ENCODE measurements at places on chromosomes 1 and 21.
A peak's percentile ranks its signal among the peaks of the same experiment; 100 is the strongest.

- no peak for DNase-seq
Measured at GRCh38 chr1:185291159-185291558, 25.9 kb downstream of the IVNS1ABP start.

DNA sequence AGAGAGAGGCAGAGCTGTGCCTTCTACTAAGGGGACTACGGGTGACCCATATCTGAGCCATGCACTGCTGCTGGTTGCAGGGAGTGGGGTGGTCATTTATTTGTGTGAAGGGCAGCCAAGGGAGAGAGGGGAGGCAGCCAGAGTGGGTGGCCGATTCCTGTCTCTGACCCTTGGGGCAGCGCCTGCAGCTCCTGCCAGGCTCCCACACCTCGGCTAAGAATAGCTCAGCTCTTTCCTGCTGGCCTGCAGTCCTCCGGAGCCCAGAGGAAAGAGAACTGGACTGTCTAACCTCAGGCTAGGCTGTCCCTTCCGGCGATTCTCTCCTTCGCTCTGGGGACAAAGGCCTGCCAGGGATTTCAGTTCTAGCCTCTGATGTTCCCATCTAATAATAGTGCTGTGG is 11.6 kb upstream of the CD34 start:
- no peak for DNase-seq

GRCh38 chr1:89652373-89652772 is 19.5 kb downstream of the LRRC8C start:
- no peak for DNase-seq

GRCh38 chr1:205591522-205592351 is 40.1 kb downstream of the ELK4 start:
- peak; percentile 85 for DNase-seq

GRCh38 chr1:115031595-115031994 is 2.0 kb downstream of the TSHB start:
- no peak for DNase-seq

GRCh38 chr1:230398856-230399255 is 27.3 kb downstream of the PGBD5 start:
- DNase-seq, result no peak

- no peak for DNase-seq
Measured at GRCh38 chr1:229339520-229339919, 3.3 kb downstream of the CCSAP start.

DNA sequence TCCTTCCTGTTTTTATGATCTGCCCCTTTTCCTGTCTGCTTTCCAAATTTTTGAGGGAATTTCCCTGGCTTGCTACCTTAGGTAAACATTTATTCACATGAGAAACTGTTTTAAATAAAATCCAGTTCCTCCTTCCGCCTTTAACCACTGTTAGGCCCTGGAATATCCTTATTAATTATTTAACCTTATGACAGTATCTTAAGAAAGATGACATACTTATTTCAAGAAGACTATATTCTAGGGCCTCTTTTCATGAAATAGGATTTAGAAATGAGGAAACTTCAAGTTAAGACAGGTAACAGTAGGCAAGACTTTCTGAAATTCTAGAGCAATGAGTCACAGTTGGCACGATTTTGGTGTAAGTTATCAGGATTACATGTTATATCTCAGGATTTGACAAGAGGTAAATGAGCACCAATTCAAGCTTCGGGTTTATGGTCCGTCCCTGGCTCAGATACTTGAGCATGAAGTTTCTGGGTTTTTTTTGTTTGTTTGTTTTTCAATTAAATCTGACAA is 2.0 kb upstream of the TNFSF18 start:
- DNase-seq, result no peak

DNA sequence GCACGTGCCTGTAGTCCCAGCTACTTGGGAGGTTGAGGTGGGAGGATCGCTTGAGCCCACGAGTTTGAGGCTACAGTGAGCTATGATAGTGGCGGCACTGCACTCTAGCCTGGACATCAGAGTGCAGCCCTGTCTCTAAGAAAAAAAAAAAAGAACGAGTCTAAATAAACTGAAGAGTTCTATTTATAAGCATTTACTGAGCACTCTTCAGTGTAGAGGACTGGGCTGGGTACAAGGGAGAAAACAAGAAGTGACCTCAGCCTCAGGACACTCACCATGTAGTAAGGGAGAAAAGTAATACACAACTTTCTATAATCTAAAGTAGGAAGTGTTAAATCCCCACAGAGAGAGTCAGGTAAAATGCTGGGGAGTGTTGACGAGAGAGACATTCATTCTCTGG is 35.0 kb downstream of the NAV1 start:
- DNase-seq, result no peak

DNA sequence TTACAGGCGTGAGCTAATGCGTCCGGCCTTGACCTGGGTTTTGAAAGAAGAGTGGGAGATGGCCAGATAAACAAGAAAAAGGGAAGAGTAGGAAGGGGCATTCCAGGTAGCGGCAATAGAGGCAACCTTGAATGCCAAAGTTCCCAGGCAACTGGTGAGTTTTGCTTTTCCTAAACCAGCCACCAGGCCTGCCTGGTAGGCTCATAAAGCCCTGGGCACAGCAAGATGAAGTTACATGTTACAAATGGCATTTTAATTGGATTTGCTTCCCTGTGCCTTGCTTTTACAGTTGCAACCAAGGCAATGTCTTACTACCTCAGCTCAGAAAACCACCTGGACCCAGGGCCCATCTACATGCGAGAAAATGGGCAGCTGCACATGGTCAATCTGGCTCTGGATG is 5.5 kb downstream of the LRRC42 start:
- no peak for DNase-seq

DNA sequence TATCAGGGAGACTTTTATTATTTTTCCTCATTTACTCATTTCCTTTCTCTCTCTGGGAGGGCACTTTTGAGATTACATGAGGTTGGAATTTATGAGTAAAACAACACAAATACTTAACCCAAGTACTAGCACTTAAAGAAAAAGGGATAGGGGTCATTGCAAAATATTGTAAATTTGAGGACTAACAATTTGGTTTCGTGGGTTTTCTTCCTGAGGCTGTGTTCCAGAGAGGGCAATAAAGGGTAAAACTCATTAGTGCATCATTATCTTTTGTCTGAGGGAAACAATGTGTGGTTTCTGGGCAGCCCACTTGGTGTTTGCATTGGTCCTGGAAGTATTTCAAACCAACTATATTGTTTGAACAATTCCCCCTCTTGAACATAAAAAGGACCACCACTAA is 96.5 kb downstream of the GREM2 start:
- no peak for DNase-seq

- DNase-seq, result no peak
Measured at GRCh38 chr1:211588711-211589110, 9.8 kb upstream of the SLC30A1 start.

DNA sequence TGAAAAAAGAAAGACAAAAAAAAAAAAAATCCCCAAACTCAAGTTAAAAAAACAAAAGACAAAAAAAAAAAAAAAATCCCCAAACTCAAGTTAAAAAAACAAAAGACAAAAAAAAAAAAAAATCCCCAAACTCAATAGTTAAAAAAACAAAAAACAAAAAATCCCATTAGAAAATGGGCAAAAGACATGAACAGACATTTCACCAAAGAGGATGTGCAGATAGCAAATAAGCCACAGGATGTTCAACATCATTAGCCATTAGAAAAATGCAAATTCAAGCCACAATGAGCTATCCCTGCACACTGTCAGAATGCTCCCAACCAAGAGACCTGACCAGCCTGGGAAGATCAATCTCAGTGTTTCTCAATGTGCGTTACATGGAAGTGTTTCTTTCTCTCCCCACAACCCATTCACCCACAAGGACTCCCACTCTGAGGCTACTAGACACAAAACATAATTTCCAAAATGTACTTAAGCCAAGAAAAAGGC is 33.9 kb downstream of the MRAP start:
- no peak for DNase-seq

- DNase-seq, result no peak
Measured at GRCh38 chr21:24147674-24148073, 1459.6 kb downstream of the MRPL39 start.

GRCh38 chr1:115782571-115783281 is 14.2 kb upstream of the CASQ2 start:
- no peak for DNase-seq

GRCh38 chr1:164515711-164516331 is 43.2 kb upstream of the PBX1 start:
- DNase-seq, result no peak

DNA sequence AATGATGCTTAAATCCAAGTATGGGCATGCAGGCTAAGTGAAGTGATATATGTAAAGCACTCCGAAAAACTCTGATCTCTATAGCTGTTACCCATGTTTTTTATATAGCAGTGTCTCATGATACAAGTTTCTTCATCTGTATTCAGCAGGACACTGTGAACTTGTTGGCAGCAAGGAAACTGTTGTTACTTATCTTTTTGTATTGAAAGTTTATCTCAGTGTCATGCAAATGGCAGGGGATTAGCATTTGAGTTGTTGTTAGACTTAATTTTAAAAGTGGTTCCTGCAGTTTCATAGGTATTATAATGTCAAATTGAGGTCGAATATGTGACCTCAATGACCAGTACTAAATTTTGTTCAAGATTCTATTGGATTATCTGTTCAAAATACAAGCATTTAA is 47.9 kb downstream of the NCAM2 start:
- no peak for DNase-seq

GRCh38 chr1:2972011-2972878 is 49.0 kb upstream of the ACTRT2 start:
- DNase-seq, result no peak

DNA sequence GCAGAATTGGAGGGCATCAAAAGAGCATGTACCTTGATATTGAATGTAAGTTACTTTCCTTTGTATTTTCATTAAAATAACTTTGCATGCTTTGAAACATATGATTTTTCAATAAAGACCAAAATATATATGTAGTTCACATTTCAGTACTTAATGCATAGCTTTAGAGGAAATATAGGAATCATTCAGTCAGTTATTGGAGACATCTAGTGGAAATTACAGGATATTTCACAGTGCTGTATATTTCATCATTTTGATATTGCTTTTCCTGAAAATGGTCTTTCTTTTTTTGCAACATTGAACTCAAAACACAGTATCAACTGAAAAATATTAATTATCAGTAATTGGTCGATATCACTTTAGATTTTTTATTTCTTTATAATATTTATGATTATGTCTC is 375.8 kb downstream of the NCAM2 start:
- no peak for DNase-seq

DNA sequence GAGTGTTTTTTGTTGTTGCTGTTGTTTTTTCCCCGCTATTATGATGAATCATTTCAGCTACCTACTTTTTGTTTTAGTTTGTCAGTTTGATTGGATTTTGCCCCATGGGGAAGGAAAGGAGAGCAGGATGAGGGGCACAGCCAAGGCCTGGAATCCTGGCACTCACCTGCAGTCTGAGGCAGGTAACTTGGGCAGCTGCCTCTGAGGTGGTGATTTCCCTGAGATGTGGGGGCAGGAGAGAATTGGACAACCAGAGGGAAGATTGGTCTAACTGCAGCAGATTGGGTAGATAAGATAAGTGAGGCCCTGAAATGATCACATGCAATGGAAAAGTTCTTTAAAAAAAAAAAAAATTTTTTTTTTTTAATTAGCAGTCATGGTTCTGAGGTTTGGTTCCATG is 1.5 kb upstream of the LAX1 start:
- no peak for DNase-seq

DNA sequence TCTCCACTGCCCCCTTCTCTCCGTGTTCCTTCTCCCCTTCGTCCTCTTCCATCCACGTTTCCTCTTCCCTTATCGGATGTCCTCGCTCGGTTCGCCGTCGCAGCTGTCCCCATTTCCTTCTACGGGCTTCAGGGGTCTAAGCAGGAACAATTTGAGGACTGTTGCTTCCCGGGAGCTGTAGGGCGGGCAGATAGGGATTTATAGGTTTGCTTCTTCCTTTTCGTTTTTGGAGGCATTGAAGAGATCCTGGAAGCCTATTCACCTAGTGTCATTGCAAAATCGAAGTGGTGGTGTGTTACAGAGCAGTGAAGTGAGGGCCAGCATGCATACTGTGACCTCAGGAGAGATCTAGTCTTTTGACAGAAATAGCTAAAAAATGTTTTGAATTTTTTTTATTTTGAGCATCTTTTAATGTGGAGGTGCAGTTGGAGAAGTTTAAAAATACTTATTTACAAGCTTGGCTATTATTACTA is 897 bp downstream of the ZYG11B start:
- DNase-seq, result no peak

- no peak for DNase-seq
Measured at GRCh38 chr1:21590934-21591333, 78.2 kb downstream of the RAP1GAP start.

DNA sequence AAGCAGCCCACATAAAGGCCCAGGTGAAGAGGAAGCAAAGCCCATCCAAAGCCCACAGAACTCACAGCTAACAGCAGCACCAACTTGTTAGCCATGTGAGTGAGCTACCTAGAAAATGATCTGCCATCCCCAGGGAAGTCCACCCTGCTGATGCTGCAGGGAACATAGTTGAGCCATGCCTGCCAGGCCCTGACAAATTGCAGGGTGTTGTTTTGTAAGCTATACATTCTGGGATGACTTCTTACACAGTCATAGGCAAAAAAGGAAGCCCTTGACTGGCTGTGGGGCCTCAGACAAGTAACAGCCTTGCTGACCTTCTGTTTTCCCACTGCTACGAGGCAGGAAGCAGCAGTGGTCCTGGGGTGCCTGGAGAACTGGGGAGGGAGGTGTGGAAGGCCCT is 262.7 kb downstream of the MATN1 start:
- DNase-seq, result no peak

DNA sequence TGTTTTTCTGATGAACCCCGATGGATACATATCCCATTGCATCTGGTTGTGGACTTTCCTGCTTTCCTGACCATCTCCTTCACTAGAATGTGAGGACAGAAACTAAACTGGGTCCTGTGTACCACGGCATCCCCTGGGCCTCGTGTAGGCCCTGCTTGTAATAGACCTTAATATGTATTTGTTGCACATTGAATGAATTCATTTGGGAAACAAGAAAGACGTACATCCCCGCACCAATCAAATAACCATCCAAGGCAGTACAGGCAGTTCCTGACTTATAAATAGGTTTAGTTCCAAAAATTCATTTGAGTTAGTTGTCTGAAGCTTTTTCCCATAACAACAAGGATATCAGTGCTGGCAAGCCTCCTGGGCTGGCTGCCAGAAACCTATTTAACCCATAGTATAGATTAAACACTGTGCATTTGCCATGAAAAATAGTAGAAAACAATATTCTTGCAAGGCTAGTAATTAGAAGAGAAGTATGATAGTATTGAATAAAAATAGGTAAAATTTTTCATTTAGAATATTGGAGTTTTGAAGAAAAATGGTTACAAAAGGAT is 81.8 kb upstream of the CD34 start:
- no peak for DNase-seq

DNA sequence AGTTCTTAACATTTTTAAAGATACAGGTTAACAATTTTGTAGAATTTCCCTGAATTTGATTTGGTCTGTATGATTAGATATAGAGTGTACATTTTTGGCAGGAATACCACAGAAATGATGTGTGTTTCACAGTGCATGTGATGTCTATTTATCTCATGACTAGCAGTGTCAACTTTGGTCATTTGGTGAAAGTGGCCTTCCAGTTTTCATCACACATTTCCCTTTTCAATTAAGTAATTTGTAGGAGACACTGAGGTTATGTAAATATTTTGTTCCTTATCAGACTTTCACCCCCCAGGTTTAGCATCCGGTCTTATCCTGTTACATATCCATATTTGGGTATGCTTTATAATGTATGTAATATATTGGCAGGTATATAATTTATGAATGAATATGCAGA is 41.8 kb downstream of the MAP3K7CL start:
- DNase-seq, result no peak

GRCh38 chr1:114428083-114428754 is 82.8 kb downstream of the TRIM33 start:
- no peak for DNase-seq

- DNase-seq, result no peak
Measured at GRCh38 chr1:175715742-175716141, 27.7 kb downstream of the TNR start.
